CD8-positive, alpha-beta memory T cell (primary cell): ENCODE measurements at places on chromosomes 2 and 18.

DNA sequence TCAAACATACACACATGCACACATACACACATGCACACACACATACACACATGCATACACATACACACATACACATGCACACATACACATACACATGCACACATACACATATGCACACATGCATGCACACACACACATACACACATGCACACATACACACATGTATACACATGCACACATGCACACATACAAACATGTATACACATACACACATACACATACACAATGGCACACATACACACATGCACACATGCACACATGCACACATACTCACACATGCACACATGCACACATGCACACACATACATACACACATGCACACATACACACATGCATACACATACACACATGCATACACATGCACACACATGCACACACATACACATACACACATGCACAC, 137.2 kb downstream of the ACKR3 start:
- no peak for DNase-seq

DNA sequence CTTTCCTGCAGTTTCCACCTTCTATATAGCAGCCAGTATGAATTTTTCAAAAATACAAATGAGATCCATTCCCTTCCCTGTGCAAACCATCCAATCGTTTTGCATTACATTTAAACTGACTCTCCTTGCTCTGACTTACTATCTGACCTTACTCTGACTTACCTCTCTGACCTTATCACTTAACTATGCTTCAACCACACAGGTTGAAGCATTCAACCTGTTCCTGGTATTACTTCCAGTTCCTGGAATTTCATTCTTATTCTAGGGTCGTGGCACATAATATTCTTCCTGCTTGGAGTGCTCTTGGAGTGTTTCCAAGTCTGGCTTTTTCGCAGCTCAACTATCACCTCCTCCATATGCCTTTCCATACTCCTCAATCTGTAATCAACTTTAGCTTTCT, 850.6 kb upstream of the CHAC2 start:
- DNase-seq = no peak

DNA sequence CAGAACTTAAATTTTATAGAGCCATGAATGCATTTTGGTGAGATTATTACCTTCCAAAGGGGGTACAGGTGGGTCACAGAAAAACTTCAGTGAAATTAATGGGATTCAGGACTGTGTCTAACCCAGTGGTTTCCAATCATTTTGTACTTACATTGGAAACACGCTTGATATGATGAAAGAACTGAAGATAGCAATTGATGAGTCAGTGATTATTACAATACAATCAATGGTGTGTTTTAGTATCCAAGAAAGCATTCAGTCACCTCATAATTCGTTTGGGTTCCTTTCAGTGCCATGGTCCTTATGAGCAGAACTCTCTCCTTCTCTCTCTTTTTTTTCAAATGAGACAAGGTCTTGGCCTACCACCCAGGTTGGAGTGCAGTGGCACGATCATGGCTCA, 66.5 kb upstream of the IGFBP5 start:
- DNase-seq = no peak

- no peak for DNase-seq
Measured at GRCh38 chr2:134389381-134389780, 135.5 kb downstream of the MGAT5 start.

DNA sequence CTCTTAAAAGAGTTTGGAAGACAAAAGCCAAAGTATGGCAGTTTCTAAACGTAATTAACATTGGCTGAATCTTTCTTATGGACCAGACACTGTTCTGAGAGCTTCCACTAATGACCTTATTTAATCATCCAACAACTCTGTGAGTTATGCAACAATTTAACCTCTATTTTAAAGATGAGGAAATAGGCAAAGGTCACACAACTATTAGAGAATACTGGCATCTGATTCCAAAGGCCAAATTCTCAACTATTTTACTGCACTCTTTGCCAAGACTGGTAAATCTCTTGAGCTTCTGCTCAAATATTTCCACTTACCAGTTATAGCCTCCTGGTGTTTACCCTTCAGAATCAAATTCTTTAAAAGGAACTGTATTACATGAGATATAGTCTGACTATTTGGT, 42.1 kb upstream of the ERMN start:
- DNase-seq = no peak

- DNase-seq = no peak
Measured at GRCh38 chr2:199382091-199382490, 75.6 kb downstream of the SATB2 start.

- peak; percentile 9 for DNase-seq
Measured at GRCh38 chr2:134988994-134989605, 58.1 kb downstream of the MAP3K19 start.

DNA sequence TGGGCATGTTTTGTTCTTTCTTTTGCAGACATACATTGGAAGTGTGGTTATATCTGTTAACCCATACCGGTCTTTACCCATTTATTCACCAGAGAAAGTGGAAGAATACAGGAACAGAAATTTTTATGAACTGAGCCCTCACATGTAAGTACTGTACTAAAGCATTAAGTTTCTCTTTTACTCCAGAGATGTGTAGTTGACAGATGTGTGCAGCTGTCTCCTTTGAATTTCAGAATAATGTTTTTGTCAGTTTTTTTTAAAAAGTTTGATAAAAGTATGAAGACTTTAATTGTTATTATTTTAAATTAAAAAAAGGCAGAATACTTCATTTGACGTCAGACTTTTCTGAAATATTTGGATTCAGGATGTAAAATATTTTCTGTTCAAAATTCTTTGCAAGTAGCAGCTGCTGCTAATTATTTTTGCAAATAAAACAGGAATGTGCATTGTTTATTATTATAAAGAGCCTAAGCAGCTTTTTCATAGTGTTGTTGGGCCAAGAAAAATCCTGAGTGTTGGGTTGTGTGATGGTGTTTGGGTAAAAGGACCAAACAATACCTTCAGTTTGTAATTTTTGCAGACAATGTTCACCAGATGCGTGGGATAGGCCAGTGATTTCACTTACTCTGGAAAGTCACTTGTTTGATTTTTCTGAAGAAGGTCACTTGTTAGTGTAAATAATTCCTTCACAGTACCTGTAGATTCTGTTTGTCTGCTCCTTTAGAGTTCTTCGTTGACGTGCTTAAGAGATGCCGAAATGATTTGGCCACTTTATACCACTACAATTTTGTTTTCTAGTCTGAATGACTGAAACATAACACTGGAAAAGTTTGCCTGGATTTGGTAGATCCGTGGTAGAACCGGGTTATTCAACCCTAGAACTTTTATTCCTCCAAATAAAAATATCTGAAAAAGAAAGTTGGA, 51.1 kb downstream of the MYO1B start:
- DNase-seq = no peak

DNA sequence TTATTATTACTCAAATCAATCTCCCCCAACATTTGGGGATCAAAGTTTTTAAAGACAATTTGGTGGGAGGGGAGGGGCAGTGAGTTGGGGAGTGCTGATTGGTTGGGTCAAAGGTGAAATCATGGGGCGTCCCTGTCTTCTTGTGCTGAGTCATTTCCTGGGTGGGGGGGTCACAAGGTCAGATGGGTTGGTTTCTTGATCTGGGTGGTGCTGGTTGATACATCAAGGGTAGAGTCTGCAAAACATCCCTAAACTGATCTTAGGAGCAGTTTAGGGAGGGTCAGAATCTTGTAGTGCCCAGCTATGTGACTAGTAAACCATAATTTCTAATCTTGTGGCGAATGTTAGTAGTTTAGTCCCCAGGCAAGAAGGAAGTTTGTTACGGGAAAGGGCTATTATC, 67.4 kb downstream of the MOGAT1 start:
- no peak for DNase-seq

DNA sequence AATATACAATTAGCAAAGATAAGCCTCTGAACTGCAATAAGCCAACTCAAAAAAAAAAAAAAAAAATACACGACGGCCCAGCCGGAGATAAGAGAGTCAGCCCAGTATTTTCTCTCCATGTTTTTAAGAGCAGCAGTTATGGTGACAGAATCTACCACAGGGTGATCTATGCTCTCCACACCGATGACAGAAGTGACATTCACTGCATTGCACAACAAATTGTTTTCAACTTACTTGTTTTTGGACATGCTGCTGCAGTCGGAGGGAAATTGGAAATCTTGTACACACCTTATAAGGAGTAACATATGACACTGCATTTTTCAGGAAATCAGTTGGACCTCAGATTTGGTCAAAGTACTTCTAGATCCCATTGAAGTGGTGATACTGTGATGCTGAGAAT, 23.3 kb upstream of the APOB start:
- no peak for DNase-seq

GRCh38 chr2:121653035-121653434, 3.8 kb upstream of the CLASP1 start:
- DNase-seq = no peak

DNA sequence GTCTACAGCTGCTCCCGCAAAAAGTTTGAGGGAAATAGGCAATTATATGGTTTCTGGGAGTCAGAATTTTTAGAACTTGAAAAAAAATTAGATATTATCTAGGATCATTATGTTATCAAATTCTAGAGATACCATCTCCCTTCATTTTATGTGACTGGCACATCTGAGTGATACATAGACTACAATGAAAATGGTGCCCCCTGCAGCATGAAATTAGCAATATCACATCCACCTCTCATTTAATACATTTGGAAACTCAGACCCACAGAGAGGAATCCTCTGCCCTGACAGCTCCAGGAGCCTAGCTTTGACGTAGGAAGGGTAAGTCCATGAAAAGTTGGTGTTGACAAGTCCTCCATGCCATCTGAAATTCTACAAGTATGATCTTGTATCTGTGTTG, 381.6 kb downstream of the SUCLG1 start:
- no peak for DNase-seq

- peak; percentile 58 for DNase-seq
Measured at GRCh38 chr2:25314514-25315315, 27.0 kb downstream of the DNMT3A start.

GRCh38 chr2:118661179-118661578, 186.3 kb downstream of the EN1 start:
- no peak for DNase-seq

DNA sequence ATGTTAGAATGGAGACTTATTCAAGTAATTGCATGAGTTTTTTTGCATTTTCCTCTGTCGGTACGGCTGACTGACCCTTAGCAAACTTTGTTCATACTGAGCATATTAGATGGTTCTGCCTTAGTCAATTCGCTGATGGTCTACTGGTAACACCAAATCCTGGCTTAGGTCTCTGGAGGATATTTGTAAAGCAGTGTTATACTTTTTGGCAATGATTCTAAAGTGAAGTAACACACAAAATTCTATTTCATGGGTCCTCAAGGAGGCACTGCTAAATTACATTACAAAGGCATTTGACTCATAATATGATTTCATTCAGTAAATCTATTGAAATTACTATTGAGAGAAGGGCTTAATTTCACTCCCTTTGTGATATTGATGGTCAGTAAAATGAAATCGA, 246.8 kb upstream of the RASGRP3 start:
- no peak for DNase-seq

- DNase-seq = no peak
Measured at GRCh38 chr2:153059338-153060052, 341.1 kb downstream of the ARL6IP6 start.

DNA sequence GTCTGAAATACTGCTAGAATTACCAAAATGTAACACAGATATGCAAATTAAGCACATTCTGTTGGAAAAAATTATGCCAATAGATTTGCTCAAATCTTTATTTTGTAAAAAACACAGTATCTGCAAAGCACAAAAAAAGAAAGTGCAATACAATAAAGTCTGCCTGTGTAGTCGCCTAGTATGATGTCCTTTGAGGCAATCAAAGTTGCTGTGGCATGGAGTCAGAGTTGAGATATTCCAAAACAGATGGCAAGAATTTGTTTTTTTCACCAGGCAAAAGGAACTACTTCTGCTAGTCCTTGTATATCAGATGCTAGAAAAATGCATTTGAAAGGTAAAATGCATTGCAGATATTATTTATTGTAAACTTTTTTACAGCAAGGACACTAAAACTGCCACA, 531.3 kb upstream of the TMEFF2 start:
- no peak for DNase-seq

DNA sequence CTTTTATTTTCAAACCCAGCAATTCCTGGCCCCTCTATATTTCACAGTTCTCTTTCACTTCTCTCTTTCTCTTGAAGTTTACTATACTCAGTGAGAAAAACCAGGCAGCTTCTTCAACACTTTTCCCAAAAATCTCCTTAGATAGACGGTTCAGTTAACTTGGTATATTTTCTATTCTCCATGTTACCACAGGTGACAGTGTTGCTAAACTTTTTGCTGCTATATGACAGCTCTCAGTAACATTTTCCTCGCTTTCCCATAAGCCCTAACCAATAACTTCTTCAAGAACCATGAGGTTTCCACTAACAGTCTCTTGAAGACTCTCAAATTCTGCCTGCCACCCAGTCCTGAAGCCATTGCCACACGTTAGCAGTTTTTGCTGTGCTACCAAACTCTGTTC, 45.8 kb downstream of the CYBRD1 start:
- DNase-seq = no peak

DNA sequence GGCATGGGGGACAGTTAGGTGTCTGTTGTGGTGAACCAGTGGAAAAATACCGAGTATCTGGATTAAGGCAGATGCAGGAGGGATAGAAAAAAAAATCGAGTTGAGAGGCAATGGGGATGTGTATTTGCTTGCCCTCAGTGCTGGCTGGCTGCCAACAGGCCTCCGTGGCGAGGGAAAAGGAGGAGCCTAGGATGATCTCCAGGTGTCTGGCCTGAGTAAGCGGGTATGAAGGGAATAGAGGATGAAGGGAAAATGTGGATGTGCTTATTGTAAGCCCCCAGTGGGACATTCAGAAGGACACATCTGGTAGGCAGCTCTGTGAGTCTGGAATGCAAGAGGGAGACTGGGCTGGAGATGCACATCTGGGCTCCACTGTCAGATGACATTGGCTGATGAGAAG, 22.8 kb downstream of the KCNS3 start:
- no peak for DNase-seq

DNA sequence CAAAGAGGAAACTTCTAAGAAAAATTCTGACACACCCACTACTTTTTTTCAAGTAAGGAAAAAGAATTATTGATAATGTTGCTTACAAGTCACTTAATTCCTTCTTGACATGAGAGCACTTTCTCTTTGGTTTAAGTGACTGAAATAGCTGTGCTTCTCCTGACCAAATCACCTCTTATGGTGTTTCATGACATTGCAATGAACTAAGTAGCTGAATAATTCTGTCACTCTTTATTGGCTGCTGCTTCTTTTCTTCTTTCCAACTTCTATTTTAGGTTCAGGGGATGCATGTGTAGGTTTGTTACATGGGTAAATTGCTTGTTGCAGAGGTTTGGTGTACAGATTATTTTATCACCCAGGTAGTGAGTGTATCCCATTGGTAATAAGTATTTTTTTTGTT, 447.6 kb upstream of the NETO1 start:
- DNase-seq = no peak

DNA sequence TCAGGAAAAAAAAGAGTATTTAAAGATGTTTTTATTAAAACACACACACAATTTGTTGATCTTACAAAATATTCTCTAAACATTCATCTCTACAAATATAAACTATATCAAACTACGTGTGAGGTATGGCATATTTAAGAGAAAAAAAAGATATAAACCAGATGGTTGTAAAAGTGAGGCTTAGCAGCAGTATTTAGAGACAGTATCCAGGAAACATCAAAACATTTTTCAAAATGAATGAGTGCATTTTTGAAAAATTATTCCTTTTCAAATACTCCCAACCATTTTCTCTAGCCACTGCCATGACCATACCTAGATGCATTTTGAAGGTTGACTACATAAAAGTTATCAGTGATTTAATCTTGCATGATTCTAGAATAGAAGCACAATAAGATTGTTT, 38.2 kb upstream of the RAB27B start:
- no peak for DNase-seq
